ENCODE measurements at places on chromosomes 3 and 15.

GRCh38 chr3:126518779-126519177 lies 1.2 kb upstream of the UROC1 start:
- DNase-seq, result no peak

DNA sequence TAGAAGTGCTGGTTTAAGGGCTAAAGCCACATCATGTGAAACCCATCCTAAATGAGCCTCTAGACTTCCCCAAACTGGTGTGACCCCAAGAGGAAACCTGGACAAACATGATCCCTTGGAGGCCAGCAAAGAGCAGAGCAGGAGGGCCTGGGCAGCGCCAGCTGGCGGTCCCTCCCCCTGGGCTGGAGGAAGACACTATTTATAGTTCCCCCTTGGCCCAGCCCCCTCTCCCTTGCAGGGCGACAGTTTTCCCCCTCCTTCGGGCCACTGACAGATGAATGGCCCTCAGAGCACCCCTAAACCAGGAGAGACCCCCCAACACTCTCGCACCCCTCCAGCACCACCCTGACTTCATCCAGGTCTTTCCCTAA lies 2.9 kb downstream of the UCN2 start:
- DNase-seq, result no peak

DNA sequence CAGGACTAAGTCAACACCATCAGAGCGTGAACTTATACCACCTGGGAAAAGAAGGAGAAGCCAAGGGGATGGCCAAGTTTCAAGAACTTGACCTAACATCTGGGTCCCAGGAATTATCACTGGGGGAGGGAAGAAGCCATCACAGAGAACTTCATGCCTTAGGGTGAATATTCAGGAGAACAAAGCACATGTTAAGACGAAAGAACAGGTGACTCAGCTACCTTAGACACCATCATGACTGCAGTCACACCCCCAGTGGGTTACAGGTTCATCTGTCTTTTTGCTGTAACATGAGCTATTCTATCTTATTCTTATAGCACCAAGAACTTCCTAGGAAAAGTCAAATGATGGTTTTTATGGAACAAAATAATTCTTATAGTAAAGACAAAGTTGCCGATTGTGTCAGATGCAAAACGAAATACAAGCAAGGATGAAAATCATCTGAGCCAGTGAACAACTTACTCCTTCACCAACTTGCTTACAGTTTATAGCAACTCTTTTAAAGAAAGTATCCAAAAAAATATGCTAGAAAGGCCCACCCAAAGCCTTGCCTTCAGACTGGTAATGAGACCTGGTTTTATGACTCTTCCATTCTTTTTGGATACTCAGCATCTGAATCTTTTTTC lies 72.0 kb downstream of the TPRA1 start:
- no peak for DNase-seq

DNA sequence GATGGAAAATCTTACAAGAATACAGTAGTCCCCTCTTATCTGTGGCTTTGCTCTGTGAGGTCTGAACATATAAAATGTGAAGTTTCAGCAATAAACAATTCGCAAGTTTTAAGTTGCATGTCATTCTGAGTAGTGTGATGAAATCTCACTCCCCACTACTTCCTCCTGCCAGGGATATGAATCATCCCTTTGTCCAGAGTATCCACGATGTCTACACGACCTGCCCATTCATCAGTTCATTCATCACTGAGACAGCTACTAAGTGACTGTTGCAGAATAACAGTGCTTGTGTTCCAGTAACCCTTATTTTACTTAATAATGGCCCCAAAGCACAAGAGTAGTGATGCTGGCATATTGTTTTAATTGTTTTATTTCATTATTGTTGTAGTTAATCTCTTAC lies 489.2 kb upstream of the UBE2E2 start:
- DNase-seq, result no peak

- no peak for DNase-seq
Measured at GRCh38 chr15:101003081-101003480, 83.9 kb downstream of the LRRK1 start.

GRCh38 chr15:29805043-29805707 lies 17.1 kb downstream of the TJP1 start:
- no peak for DNase-seq

DNA sequence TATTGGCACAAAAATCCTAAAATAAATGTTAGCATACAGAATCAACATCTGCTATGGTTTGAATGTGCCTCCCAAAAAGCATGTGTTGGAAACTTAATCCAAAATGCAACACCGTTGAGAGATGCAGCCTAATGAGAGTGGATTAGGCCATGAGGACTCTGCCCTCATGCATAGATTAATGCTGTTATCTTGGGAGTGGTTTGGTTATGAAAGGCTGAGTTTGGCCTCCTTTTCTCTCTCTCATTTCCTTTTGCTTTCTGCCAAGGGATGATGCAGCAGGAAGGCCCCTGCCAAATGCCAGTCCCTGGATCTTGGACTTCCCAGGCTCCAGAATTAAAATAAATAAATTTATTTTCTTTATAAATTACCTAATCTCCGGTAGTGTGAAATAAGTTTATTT lies 49.4 kb downstream of the SYNM start:
- DNase-seq, result no peak

DNA sequence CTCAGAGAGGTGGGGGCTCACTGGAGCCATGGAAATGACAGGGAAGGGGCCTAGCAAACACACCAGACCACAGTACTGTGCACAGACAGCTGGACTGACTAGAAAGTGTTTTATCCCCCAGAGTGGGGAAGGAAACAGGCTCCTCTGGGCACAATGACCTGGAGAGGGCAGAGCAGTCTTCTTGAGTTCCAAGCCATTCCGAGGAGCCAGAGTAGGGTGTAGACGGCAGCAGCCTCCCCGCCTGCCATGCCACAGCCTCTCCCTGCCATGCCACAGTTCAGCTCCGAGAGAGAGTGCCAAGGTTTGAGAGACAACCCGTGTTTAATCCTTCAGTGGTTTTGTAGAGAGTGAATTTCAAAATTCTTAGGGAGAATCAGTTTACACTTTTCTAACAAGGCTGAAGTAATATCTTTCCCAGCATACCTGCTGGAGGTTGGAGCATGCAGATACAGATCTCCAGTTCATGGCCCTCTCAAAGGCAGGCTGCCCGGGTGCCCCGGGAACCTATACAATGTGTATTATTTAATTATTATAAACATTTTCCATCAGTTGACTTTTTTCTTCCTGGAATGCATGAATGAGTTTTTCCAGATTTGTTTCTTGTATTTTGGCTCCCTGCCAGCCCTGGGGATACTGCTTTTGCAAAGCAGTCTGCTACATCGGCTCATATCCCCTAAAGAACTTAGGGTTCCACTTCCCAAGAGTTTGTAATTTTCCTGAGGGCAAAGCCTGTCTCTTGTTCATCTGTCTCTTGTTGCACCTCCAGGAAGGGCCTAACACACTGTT lies 3.2 kb downstream of the PODXL2 start:
- DNase-seq, result no peak

DNA sequence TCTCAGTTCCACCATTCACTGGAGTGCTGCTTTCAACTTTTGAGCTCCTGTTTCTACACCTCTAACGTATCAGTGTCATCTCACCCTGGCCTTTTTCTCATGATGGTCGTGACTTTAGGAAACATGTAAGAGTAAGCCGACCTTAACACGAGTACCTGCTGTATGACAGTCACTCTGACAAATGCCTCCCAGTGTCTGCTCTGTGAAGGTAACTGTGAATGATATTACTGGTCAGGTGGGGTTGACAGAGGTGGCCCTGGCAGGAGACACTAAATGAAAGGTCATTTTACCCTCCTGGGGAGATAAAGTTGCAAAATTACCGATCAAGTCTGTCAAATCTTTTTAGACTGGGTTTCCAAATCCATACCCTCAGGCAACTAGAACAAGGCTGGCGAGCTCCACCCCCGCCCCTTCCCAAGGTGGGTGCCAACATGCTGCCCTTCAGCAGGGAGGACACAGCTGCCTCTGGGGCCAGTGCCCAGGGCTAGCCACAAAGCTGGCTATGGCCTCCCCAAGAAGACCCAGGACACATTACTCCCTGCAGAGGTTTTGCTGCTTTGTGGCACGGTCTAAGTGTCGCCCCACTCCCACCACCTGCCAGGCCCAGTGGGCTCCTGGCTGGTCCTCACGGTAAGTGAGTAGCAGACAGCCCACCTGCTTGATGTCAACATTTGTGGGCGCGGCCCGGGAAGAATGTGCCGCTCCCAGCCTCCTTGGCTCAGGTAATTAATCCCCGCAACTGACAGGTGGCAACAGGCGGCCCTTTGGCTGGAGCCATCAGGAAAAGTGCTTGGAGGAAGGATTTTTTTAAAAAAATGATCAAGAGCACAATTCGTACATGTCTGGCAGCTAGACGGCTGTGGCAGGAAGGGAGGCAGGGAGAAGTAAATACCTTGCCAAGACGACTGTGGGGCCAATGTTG lies 211.8 kb downstream of the TP63 start:
- DNase-seq, result no peak

DNA sequence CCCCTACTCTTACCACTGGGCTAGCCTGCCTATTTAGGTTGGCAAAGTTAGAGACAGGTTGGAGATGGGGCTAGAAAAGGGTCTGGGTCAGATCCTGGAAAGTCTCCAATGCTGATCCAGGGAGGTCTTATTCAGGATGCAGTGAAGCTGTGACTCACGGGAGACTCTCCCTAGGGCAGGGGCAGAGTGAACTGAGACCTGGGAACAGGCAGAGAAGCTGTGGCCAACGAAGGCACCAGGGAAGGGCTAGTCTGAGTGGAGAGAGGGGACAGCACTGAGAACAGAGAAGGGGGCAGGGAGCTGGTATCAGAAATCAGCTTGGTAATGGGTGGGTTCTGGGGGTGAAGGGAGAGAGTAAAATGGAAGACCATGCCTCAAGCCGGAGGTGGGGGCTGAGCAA lies 2.2 kb downstream of the LTF start:
- DNase-seq, result no peak

DNA sequence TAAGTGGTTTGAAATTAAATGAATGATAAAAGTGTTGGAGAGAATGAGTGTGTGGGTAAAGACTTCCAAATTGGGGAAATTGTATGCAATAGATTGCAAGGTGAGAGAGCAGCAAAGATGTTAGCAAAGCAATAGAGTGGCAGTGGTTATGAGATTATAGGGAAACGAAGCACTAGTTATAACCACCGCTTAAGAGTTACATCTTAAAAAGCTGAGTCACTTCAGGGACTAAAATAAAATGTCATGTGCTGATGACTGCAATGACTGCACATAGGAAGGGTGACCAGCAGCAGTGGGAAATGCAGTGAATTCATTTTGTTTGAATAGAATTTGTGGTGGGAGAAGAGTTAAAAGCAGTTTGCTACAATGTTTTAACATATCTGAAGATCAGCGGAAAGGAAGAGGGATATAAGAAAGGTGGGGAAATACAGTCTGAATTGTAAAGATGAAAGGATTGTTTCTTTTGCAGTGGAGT lies 127.3 kb downstream of the RAP2B start:
- DNase-seq, result peak; percentile 41

DNA sequence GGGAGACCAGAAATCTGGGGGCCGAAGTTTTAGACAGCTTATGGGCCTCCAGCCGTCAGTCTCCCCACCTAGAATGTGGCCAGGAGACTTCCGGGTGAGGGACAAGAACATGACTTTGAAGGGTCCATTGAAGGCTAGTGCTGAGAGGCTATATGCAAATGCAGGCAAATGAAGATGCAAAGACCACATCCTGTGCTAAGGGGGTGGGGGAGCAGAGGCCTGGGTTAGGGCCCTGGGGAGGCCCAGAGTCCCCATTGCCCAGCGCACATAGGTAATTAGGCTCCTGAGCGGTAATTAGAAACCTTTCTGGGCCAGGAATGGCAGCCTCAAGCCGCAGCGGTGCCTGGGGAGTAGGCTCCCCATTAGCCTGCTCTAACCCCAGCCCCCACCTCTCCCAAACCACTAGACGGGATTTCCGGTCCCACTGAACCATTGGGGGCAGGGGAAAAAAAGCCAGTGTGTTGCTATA lies 6.8 kb downstream of the CSK start:
- peak; percentile 81 for DNase-seq

DNA sequence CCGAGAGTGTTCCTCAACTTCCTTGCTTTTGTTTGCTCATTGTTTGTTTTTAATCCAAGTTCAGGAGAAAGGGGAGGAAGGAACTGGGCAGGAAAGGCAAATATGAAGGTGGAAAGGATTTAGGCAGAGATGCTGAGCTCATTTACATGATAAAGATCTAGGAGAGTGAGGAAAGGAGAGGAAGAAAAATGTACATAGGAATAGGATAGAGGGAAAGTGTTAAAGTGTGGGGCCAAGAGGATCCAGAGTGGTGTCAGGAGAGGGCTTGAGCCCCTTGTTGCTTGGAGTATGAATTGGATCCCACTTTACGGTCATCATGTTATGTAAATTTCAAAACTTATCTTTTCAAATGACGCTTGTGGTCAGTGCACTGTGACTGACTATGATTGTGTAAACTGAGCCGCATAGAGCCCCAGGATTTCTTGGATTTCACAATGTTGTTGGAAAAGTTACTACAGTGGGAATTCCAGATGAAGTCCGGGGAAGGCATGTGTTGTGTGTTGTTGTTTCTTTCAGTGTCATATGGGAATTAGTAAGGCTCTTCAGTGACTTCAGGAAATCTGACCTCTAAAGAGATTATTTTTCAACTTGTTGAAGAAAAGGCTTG lies 15.0 kb upstream of the PLD1 start:
- no peak for DNase-seq

DNA sequence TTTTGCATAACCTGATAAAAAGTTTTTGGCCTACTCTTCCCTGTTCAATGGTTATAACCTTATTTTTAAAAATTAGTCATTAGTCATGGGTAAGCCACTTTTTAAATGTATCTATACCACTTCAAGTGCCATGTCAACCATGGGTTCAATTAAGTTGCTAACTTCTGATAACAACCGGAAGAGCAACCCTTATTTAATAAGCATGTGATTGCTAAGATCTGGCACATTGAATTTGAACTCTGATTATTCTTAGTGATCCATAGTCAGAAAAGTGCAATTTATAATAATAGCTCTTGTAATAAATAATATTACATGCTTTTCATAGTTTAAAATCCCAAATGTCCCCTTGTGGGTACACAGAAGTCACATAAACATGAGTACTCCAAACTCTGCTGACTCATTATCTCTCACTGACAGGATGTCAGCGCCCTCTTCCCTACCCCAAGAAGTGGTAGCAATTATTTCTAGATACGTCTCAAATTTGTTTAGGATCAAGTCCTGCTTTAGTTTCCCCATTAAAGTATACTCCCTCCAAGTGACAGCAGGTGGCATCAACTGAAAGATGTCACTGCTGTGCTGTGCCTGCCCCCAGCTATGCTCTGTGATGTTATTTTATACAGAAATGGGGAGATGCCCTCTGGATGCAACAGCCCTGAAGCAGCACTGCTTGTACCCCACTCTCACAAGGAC lies 18.6 kb downstream of the SAMD7 start:
- peak; percentile 82 for DNase-seq

DNA sequence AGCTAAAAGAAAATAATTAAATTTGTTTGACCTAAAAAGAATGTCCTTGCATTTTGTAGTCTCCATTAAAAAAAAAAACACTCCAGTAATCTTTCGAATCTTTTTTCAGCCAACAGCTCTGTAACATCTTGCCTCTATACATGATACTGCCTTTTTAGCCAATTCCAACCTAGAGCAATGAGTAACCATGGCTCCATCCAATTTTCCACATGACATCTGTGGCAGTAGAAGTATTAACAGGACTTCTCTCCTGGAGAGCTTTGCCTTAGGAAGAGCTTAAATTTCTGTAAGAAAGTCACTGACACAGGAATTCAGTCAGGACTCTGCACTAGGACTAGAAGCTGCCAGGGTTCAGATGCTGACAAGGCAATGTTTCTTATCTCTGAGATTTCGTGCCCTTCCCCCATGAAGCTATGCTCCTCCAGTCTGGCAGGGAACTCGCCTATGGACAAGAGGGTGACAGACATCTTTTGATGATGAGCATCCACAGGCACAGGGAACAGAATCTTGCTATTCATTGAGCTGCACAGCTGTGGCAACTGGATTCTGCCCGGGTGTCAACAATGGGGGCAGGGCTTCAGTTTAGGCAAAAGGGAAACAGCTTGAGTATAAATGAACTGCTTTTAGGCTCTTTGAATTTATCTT lies 81.8 kb downstream of the ALCAM start:
- no peak for DNase-seq
